ENCODE measurements at places on chromosomes 13 and 19.
A peak's percentile ranks its signal among the peaks of the same experiment; 100 is the strongest.

GRCh38 chr13:103168901-103169508, 102.8 kb upstream of the SLC10A2 start:
- DNase-seq = no peak

DNA sequence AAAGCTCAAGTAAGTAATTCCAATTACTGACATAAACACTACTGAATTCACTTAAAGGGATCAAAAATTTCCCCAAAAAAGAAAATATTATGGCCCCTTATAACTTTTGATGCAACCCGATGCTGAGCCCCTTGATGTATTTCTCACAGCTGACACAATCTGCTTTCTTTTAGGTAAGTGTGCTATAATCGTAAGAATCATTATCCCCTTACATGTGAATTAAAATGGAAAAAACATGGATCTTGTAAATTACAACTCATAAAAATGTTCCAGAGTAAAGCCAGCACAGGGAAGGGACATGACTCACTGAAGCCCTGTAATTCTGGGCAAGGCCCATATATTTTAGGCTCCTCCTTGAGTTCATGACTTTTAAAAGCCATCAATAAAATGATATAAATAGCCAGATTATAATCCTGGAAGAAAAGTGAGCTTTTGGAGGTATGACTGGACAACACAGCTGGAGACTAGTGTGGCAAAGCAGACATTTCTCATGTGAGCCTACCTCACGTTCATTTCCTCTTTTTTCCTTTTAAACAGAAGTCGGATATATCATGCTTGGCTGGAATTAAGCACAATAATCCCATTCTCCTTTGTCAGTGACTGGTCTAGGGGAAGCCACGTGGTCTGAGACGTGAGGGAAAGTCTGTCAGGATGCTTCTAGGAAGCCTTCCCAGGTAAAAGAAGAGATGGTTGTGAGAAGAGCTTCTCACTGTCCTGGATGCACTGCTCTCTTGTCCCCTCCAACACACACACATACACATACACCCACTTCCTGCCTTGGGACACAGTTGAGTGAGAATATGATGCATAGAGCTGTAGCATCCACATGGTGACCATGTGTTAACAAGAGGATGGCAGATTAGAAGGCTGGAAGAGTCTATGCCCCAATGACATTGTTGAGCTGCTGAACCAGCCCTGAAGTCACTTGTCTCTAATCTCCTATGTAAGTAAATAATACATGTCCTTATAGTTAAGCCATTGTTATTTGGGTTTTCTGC, 165.4 kb downstream of the RGCC start:
- DNase-seq = no peak

- DNase-seq = peak; percentile 98
Measured at GRCh38 chr19:17539238-17540117, 16.0 kb upstream of the COLGALT1 start.

- DNase-seq = peak; percentile 93
Measured at GRCh38 chr19:35644987-35645679, 3.0 kb upstream of the COX6B1 start.

GRCh38 chr13:110575322-110576069, 14.0 kb upstream of the RAB20 start:
- DNase-seq = peak; percentile 35

- DNase-seq = no peak
Measured at GRCh38 chr13:40074338-40074737, 418.9 kb downstream of the COG6 start.

GRCh38 chr13:97379386-97379785, 54.6 kb upstream of the RAP2A start:
- DNase-seq = no peak

- DNase-seq = no peak
Measured at GRCh38 chr19:1822210-1822609, 10.1 kb upstream of the ATP8B3 start.

DNA sequence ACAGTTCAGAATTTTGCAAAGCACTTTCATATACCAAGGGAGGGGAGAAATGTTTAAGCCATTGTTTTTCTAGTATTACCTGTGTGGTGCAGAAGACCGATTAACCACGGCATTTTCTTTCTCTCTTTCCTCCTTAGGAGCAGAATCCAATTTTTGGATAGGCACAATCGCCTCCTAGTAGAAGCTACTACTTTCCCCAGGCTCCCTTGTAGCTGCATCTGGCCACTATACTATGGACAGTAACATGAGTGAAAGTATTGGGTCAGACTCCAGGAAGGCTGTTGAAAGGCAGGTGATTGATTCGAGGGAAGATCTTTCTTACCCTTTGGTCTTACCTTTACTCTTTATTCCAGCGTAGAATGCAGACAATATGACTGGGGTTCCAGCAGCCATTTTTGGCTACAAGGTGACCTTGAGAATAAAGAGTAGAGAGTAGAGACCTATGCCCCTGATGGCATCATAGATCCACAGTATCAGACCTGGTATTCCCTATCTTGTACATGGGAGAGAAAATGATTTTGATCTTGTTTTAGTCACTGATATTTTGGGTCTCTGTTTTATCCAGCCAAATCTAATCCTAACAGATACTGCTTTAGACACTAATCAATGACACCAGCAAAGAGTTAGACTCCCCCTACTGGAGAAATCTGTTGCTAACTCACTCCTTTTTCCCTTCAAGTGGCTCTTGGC, 77.0 kb downstream of the LRRC63 start:
- no peak for DNase-seq

DNA sequence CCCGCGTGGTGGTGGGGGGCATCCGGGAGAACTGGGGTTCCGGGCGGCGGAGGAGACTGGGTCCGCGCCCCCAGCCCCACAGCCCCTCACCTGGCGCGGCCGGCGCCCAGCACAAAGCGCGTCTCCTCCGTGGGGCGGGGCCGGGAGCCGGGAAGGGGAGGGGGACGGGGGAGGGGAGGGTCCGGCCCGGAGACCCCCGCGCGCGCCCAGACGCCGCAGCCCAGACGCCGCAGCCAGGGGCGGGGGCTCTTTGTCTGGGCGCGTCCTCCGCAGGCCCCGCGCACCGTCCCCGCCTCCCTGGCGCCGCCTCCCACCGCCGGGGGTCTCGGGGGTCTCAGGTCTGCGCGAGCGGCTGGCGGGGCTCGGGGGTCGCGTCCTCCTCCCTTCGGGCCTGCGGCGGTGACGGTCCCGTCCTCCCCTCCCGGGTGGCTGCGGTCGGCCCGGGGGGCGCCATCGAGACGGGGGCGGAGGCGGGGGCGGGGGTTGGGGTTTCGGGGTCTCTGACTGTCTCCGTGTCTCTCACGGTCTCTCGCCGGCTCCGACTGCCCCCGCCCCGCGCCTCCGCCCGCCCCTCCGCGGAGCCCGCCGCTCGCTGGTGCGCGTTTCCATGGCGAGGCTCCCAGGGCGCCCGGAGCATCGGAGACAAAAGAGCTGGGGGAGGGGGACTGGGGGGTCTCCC, at the start of gene PLPPR3:
TSS of gene PLPPR3 (minus strand) at position 131 of the 679 bp plus-strand sequence. CDS start 396 bp downstream, outside the sequence.
- no peak for DNase-seq

DNA sequence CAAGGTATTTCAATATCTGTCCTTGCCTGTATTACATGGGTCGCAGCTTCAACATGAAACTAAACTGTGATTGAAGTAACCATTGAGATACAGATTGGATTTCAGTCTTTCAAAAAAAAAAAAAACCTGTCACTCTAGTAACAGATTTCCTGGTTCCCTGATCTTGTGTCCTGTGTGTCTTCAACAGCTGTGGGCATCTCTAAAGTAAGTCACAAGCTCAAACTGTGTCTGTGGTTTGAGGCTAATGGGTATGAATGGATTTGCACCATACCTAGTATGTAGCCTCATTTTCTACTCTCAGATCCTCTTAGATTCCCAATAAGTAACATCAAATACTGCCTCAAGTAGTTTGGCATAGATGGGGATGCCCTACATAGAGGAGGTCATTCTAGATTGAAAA, 300.1 kb downstream of the COG6 start:
- DNase-seq = no peak

DNA sequence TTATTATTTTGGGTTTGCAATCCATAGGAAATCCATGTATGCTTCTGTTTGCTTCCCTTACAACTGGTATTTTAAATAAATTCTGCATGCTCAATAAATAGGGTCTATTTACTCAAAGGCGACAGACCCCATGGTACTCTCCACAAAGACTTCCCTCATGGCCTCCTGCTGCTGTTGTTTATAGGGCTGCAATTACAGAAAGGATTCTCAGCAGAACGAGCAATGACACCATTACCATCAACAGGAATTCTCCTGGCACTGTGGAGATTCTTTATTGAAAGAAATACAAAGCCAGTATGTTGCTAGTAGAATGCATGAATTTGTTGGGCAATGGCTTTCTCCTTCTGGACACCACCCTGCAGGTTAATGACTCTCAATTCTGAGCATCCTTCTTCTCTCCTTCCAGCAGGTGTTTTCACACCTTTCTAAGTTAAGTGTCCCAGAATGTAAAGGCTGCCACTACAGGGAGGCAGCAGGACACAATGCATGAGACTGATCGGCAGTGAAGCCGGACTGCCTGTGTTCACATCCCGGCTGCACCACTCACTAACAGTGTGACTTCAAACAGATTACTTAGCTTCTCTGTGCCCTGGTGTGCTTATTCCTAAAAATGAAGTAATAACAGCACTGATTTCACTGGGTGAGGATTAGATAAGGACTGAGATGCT, 360.2 kb downstream of the DNAJC15 start:
- no peak for DNase-seq

- DNase-seq = no peak
Measured at GRCh38 chr13:36912369-36912768, 7.7 kb downstream of the SMAD9 start.

DNA sequence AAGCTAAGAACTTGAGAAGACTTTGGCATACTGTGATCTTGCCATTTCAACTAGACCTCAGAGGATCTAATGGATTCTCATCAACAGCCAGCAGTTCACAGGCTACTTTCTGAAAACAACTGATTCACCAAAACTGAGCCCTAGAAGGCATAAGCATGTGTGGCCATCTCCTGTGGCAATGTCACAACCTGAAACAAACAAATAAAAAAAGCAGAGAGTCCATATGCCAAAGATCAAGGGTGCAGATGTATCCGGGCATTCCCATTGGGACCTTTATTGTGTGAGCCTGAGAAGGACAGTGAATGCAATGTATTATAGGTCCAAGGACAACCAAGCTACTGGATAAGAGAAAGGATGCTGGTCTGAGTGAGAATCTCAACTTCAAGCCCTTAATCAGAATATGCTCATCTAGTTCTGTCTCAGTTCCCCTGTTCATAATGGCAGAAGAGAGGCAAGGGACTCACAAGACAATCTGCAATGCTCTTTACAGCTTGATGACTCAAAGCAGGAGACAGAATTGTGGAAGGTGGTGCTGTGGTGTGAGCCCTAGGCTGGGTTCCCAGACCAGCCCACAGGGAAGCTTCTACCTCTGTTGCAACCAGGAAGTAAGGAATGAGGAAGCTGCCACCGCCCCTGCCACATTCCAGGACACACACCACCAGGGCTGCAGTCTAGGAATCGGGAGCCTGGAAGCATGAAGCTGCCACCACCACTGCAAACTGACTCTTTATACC, 133.7 kb downstream of the RAP2A start:
- no peak for DNase-seq

DNA sequence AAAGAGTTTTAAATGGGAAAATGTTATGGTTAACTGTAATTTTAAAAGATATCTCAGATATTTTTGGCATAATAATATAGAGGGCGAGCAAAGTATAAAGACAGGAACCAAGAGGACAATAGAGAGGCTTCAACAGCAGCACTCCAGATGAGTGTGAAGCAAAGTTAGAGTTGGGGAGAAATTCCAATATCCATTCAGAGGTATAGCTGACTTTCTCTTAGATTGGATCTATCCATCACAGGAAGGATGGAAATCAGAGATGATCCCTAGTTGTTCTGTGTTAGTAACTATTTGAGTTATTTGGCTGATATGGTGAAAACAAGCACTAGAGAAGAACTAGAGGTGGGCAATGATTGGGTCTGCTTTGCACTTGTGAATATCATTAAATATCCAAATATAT, 786.0 kb upstream of the KLHL1 start:
- DNase-seq = no peak

- no peak for DNase-seq
Measured at GRCh38 chr19:11480715-11481533, at the start of gene ELAVL3. TSS of gene ELAVL3 (minus strand) at chr19:11481046. CDS start at chr19:11480608, 438 bp downstream.

DNA sequence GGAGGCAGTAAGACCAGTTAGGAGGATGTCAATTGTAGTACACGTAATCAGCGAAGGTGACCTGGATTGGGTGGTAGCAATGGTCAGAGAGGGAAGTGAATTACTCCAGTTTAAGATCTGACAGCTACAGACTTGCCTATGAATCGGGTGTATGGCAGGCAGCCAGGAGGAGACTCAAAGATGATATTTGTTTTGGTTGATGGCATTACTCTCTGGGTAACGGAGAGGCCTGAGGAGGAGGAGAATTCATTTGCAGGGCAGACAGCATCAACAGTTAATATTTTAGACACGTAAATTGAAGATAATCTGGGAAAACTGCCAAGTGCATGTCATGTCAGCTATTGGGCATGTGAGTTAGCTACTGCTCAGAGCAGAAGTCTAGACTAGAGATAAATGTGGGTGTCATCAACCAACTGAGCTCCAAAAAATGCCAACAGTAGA, 109.2 kb downstream of the SGCG start:
- no peak for DNase-seq

GRCh38 chr13:60620611-60621395, 223.8 kb downstream of the TDRD3 start:
- DNase-seq = no peak

- no peak for DNase-seq
Measured at GRCh38 chr13:46297361-46297811, 85.7 kb downstream of the LRRC63 start.

- DNase-seq = no peak
Measured at GRCh38 chr19:16463341-16463990, 8.3 kb downstream of the EPS15L1 start.

Data from activated naive CD8-positive, alpha-beta T cell treated with anti-CD3 and anti-CD28 coated beads, Interleukin-2, amount 50 U/mL, for 24 hours (primary cell).